Stimulated activated CD4-positive, alpha-beta T cell treated with anti-CD3 and anti-CD28 coated beads, Interleukin-12 subunit alpha, Interleukin-12 subunit beta, amount 100 ng/mL, for 24 hours (primary cell): ENCODE measurements at places on chromosomes 1 and 21.

DNA sequence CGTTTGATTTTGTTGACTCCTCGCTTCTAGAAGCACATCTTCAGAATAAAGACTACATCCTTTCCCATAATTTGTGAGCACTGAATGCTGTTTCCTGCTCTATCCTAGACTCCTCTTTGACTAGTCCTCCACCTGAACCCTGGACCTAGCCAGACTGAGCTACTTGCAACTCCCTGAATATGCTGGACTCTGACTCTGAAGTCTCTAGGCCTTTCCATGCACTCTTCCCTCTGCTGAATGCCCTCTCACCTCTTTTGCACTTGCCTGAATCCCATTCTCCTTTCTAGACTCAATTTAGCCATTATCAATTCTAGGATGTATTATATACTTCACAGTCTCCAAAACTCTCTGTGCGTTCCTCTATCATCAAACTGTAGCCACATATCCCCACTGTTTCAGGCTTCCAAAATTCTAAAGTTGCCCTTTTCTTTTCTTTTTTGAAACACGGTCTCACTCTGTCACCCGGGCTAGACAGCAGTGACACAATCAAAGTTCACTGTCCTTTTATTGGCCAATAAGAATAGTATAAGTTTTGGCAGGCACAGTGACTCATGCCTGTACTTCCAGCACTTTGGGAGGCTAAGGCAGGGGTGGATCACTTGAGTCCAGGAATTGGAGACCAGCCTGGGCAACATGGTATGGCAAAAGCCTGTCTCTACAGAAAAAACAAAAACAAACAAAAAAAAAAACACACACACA is 127.0 kb downstream of the LTN1 start:
- DNase-seq, result no peak

GRCh38 chr1:204879351-204879750 is 8.7 kb downstream of the NFASC start:
- DNase-seq, result no peak

DNA sequence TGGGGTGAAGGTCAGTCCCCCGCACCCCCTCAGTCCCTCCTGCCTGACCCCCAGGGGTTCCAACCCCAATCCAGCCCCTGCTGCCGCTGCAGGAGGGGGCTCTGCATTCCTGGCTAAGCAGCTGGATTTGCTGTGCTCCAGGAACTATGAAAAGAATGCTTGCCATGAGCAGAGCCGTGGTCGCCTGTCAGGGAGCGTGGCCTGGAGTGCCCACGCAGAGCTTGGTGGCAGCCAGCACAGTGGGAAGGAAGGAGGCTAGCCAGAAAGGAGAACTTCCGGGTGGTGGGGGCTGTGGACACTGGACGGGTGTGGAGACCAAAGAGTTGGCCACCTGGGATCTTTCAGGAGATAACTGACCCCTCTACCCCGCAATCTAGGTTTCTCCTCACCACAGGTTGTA is 5.6 kb downstream of the COL8A2 start:
- no peak for DNase-seq

DNA sequence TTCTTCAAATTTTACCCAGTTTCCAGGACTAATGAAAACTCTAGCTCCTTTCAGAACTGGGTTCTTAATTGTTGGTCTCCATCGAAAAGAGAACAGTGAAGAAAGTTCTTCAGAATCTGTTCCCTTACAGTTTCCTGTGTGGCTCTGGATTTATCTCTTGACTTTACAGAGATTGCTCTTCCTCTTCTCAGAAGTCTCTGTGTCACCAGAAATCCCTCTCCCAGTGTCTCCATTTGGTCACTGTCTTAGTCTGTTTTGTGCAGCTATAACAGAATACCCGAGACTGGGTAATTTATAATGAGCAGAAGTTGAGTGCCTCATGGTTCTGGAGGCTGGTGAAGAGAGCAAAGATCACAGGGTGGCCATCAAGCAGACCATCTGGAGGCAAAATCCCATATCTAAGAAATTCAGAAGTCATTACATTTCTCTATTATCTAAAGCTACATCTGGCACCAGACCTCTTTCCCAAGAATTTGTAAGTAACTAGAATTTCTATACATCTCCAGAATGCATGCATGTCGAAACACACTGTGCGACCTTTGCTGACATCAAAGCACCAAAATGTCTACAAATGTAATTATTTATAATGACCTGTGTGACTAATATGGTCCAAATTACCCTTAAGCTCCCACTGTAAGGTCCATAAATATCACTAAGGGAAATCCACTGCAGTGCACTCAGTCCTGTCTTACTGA is 65.4 kb upstream of the KRTAP19-8 start:
- no peak for DNase-seq

GRCh38 chr1:208243527-208243966 is 637 bp downstream of the PLXNA2 start:
- no peak for DNase-seq

- no peak for DNase-seq
These were observed 9.1 kb downstream of the LGALS8 start for GRCh38 chr1:236532850-236533249.

DNA sequence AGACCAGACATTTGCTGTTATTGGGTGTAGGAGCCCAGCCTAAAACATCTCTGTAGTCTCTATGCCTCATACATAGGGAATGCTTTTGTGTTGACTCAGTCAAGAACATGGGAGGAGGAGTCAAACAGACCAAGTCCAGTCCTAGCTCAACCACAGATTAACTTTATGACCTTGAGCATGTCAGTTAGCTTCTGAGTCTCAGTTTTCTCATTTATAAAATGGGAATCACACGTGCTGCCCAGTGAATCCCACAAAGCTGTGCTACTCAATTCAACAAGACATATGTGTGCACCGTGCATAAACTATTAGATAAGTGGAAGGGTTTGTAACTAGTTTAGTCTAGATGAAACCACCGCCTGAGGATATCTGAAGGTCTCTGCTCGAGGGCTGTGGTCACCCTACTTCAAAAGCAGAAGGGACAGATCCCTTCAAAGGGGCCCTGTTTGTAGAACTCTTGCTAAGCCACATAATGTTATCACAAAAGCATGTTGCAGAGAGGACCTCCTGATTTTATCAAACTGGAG is 109.5 kb upstream of the NFIA start:
- no peak for DNase-seq
